ENCODE measurements at places on chromosomes 6 and 20.
A peak's percentile ranks its signal among the peaks of the same experiment; 100 is the strongest.

DNA sequence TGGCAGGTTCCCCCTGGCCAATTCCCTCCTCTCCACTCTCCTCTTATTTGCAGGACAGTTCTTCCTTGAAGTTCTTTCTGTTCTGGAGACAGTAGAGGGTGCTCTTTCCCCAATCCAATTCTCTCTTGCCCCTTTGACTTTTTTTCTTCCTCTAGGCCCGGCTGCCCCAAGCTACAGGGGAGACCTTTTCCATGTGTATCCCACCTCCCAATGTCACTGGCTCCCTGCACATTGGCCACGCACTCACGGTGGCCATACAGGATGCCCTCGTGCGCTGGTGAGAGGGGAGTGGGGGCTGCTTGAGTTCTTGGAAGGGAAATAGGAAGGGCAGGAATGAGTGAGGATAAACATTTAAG lies 1.5 kb downstream of the VARS2 start:
- DNase-seq = peak; percentile 68

DNA sequence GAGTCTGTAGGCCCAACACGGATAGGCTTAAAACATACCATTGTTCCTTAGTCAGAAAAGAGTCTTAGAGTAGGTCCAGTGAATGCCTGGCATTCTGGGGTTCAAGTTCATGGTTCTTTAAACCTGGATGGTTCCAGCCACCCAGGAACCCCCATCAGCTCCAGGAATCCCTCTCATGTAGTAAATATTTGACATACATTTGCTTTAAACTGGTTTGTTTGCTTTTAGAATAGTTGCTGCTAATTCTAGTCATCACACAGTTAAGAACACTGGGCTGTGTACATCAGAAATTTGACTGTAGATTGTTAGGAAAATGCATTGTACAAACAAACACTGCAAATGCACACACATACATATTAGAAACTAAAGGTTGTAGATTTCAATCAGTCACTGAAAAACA lies 30.6 kb upstream of the PBOV1 start:
- no peak for DNase-seq

DNA sequence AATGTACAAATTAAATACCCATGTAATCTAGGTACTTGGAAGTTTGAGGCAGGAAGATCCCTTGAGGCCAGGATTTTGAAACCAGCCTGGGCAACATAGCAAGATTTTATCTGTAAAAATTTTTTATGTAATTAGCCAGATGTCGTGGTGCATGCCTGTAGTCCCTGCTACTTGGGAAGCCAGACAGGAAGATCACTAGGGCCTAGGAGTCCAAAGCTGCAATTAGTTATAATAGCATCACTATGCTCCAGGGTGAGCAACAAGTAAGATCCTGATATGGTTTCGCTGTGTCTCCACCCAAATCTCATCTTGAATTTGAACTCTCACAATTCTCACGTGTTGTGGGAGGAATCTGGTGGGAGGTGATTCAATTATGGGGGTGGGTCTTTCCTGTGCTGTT lies 535.8 kb downstream of the TENT5A start:
- no peak for DNase-seq

GRCh38 chr6:52992980-52993920 lies 1.8 kb downstream of the GSTA4 start:
- DNase-seq = no peak

- DNase-seq = no peak
Measured at GRCh38 chr20:7822772-7823171, 117.5 kb downstream of the HAO1 start.

- peak; percentile 86 for DNase-seq
Measured at GRCh38 chr6:22152841-22153240, 144.0 kb downstream of the PRL start.

- no peak for DNase-seq
Measured at GRCh38 chr6:14123386-14124111, 6.0 kb downstream of the CD83 start.

DNA sequence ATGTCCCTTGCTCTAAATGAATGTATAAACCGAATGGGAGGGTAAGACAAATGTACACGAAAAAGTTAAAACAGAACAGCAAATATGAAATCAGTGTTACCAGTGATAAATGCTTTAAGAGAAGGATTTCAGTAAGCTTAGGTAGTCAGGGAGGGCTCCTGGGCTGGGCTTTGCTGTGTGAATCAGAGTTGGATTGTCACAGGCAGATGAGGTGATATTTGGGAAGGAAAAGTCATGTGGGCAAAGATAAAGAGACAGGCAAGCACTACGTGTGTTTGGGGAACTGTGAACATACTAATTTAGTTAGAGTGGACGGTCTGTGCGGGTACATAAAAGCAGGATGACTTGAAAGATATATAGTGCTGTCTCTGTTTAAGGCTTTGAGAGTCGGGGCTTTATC lies 114.8 kb downstream of the CRYBG1 start:
- DNase-seq = no peak

DNA sequence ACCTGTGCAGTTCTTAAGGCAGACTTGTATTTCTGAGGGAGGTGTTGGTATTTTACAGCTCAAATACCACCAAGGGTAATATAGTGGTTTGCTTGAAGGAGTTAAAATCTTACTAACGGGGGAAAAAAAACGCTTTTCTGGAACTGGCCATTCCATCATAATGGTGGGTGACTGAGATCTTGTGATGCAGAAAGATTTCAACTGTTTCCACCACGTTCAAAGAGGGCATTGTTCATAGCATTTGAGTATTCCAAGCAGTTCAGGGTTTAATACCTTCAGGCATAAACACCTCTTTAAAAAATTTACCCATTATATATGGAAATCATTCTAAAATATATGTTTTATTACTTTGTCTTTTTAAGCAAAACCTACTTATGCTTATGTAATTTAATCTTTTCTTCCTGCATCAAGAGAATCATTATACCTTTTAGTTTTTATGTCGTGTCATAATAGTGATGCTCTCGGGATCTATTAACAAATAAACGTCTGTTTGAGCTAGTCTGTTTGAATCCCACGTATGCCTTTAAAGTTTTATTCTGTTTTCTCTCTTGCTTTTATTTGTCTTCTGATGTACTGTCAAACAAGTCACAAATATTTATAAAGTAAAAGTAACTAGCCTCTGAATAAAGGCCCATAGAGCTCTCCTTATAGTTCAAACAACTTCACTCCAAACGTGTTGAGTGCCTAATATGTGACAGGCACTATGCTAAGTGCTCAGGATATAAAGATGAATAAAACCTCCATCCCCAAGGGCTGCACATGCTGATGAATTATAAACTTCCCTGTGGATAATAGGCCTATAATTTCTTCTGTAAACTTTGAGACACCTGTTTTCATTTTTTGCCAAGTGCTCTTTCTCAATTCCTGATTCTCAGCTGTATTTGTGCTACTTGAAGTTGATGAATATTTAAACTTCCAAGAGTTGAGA lies 298.8 kb upstream of the FERMT1 start:
- no peak for DNase-seq

All from dermis microvascular lymphatic vessel endothelial cell (primary cell).